ENCODE measurements at places on chromosomes 1 and 21.

- DNase-seq = no peak
Measured at GRCh38 chr1:29249951-29250581, 13.7 kb downstream of the PTPRU start.

DNA sequence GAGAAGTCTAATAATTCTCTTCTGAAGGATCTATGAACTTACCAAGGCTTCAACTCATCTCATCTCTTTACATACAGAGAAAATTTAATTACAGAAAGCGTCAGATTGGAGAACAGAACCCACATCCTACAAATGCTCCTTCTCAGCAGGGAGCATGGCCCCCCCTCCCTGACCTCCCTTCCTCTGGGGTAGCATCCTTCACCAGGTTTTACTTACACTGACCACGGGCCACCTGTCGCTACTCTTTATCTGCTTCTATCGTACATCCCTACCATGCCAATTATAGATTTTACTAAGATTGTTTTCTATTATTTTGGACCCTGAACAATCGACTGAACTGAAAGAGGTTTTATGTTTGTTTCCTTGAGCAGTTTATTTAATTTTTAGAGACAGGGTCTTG is 25.8 kb downstream of the RIPPLY3 start:
- no peak for DNase-seq

GRCh38 chr1:97721221-97721620 is 199.6 kb downstream of the DPYD start:
- DNase-seq = no peak

DNA sequence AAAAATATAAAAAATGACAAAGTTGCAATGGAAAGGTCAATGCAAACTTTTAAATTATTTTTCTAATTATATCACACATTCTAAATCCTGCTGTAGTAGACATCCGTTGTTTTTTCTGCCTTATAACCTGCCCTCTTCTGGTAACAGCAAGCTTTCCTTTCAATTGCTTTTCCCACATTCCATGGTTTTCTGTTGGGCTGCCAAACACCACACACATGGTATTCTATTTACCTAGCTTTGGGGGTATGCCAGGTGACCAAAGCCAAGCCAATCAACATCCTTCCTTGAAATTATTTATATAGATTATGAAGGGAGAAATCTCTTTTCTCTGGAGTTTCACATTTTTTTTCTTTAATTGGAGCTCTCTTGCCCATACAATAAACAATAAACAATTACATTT is 3.4 kb upstream of the LAMC1 start:
- no peak for DNase-seq

DNA sequence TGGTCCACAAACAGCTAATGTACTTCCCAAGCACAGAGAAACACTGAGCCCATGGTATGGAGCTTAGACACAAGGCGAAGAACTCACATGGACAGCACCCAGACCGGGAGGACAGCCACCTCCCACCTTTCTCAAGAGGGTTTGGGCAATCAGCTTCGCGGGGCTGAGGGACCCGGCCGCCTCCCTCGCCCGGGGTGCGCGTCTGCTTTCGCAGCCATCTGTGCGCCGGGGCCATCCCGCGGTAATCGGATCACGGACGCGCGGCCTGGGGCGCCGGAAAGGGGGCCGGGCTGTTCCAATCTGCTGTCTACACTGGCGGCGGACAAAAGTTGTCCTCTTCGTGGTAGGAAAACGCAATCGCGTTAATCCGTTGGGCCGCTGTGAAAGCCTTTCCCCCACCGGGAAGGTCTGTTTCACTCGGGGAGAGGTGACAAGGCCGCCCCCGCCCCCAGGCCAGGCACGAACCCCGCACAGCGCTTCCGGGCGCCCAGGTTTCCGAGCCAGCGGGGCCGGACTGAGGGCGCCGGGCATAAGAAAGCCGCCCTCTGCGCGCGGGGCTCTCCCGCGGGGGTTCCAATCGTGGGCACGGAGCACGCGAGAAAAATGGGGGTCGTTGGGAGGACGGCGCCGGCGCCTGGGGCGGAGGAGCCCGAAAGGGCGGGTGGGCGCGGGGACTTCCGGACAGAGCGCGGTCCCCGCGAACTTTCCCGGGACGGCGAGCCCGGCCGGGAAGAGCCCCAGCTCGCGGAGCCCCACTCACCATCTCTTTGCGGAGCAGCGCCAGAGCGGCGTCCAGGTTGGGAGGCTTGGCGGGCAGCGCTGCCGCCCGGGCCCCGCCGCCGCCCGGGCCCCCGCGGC is 664 bp downstream of the FAM89A start:
- DNase-seq = peak; percentile 42

GRCh38 chr21:26587736-26588201 is 14.7 kb upstream of the CYYR1 start:
- no peak for DNase-seq

- DNase-seq = no peak
Measured at GRCh38 chr1:182169203-182169602, 107.7 kb upstream of the ZNF648 start.

DNA sequence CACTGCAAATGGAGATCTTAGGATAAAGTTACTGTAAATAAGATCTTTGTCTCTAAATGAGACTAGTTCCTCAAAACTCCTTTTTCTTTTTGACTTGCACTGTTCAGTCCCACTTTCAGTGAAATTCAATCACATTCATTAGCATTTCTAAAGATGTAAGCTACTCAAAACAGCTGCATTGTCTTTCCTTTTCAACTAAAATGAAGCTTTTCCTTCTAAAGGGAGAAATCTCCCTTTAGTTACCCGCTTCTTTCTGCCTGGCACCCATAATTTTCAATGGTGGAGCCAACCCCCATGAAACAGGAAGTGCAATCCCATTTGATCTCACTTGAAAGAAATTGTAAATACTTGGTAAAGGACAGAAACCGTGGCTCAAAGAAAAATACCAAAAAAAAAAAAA is 387.4 kb upstream of the PKN2 start:
- no peak for DNase-seq

DNA sequence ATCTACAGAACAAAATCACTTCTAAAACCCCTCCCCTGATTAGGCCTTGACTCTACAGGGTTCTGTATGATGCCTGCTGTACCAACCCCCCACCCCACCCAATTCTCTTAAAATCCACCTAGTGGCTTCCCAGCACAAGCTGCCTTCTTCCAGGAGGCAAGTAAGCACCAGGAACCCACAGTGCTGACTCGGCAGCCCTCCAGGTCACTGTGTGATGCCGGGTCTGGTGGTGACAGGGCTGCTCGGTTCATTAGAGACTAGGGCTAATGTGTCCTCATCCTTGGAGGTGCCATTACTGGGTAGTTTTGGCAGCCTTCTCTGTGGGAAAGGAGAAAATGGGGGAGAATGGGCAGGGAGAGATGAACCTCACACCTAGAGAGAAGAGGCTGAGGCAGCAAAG is 363.5 kb downstream of the PTPRU start:
- no peak for DNase-seq

DNA sequence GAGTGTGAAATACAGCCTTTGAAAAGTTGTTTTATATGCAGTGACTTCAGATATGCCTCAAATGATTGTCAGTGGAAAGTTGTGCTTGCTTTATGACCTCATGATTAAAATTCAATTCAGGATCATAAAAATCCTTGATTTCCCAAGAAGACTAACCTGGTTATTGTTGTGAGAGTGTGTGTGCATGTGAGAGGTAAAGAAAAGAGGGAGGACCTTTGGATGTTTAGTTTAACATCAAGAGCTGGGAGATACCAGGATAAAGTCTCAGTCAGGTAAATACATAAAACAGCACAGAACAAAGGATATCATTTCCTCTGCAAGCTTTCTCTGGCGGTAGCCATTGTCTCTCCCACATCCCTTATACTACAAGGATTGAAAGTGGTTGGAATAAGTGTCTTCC is 14.4 kb downstream of the BTBD8 start:
- no peak for DNase-seq

DNA sequence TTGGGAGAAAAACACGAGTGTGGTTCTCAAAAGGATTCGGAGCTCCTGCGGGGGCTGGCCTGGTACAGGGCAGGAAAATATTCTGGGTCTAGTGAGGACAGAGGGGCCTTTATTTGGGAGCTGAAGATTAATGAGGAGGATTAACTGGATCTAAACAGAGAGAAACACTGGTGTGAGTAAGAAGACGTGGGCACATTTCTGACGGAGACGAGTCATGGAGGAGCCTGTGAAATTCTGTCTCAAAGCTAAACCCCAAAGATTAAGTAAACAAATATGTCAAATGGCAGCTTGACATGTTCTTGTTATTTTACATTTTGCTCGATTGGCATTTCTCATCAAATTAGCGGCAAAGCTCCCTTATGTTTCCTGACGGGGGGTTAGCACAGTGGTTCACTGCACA is 12.8 kb downstream of the PROK1 start:
- DNase-seq = no peak

GRCh38 chr1:19219451-19219850 is 9.4 kb upstream of the UBR4 start:
- no peak for DNase-seq

DNA sequence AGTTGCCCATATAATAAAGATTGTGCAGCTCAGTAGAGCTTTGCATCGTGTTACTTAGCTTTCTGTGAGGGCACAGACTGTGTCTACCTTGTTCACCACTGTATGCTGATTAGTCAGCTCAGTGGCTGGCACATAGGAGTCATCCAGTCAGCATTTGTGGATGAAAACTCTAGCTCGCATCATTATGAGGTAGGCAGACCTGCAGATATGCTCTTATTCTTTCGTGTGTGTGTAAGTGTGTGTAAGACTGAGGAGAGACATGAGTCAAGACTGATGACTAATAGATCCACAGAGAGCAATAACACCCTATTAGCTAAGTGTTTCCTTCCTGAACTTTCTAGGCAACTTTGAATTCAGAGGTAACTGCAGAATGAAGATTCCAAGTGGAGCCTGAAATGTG is 17.1 kb downstream of the TTF2 start:
- DNase-seq = peak; percentile 36

DNA sequence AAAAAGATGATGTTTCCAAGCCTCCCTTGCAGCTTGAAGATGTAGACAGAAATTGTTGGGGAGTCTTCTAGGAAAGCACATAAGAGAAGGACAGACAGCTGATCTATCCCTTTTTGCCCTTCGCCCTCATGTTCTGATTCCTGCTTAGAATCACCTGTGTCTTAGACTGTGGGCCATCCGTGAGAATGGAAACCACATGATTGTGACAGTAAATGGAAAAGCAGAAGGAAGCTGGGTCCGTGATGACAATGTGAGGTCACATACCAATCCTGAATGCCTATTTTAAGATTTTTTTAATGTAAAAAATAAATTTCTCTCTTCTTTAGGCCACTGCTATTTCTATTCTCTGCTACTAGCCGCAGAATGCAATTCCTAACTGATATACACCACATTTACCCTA is 67.7 kb upstream of the C1orf87 start:
- no peak for DNase-seq

DNA sequence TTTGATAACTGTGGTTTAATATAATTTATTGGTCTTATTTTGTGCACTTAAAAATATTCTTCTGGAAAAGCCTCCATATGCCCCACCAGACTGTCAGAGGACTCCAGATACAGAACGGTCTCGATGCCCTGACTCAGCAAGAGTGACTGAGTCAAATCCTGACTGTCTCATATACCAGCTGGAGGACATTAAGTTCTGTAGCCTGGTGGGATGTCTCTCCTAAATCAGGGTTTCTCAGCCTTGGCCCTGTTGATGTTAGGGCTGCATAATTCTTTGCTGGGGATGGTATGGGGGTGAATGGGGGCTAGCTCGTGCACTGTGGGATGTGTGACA is 67.7 kb upstream of the TLR5 start:
- no peak for DNase-seq

- no peak for DNase-seq
Measured at GRCh38 chr1:93093332-93094006, 14.4 kb downstream of the MTF2 start.

DNA sequence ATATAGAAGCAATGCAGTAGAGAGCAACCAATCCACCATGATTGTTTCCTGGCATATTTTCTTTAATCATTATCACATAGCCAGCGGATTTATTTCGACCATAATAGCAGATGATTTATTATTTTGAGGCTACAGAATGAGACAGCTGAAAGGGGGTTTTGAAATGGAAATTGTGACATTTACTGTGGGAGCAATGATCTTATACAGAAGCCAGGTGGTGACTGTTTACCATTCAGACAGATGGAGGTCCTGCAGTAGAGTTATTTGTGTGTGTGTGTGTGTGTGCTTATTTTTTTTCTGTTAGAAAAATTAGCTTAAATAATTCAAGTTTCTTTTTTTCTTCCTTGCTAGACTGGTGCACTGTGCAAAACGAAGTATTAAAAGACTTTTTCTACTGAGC is 1784.5 kb downstream of the MRPL39 start:
- no peak for DNase-seq

DNA sequence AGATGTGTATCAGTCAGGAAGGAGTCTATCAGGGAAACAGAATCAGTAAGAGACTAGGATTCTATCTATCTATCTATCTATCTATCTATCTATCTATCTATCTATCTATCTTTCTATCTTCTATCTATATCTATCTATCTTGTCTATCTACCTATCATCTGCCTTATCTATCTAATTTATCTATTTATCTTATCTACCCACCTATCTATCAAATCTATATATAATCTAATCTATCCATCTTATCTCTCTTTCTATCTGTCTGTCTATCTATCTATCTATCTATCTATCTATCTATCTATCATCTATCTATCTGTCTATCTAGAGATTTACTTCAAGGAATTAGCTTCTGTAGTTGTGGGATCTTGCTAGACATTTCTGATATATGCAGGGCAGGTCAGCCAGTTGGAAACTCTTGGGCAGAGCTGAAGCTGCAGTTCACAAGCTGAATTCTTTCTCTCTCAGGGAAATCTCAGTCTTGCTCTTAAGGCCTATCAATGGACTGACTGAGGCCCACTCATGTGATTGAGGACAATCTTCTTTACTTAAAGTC is 140.2 kb upstream of the JUN start:
- no peak for DNase-seq

GRCh38 chr1:207973898-207974568 is 63.1 kb upstream of the CD34 start:
- DNase-seq = no peak

GRCh38 chr1:174258148-174258550 is 98.8 kb downstream of the RABGAP1L start:
- peak; percentile 28 for DNase-seq

- no peak for DNase-seq
Measured at GRCh38 chr1:58814251-58815068, 30.6 kb upstream of the JUN start.

GRCh38 chr1:18422954-18423353 is 57.8 kb upstream of the KLHDC7A start:
- no peak for DNase-seq

GRCh38 chr21:38958323-38958705 is 152.6 kb downstream of the ETS2 start:
- DNase-seq = no peak

GRCh38 chr1:206933333-206933945 is 11.7 kb upstream of the FCMR start:
- peak; percentile 74 for DNase-seq

- DNase-seq = no peak
Measured at GRCh38 chr1:240101306-240101705, 9.6 kb downstream of the FMN2 start.

GRCh38 chr1:94753171-94753972 is 66.8 kb upstream of the SLC44A3 start:
- DNase-seq = no peak

- DNase-seq = no peak
Measured at GRCh38 chr1:212412374-212412773, 2.3 kb downstream of the PACC1 start.
